ENCODE measurements at places on chromosomes 6 and 20.

- DNase-seq: no peak
Observed at GRCh38 chr6:138239774-138240173, 21.5 kb upstream of the PBOV1 start.

GRCh38 chr6:98323605-98324004 is 510.8 kb upstream of the POU3F2 start:
- no peak for DNase-seq

DNA sequence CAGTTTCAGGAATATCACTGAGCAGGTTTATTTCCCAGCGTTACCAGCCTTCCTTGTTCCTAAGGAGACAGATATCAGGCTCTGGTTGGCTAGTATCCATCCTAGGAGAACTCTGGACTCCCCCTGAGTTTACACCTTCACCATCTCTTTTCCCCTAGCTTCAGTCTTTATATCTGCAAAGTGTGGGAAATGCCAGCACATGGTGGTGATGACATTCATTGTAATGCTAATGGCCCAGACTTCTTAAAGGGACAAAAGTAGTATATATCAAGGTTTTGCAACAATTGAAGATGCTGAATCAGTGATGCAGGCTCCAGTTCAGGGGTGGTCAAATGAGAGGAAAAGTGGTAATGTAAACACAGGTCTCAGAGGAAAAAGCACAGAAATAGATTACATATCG is 224.3 kb upstream of the SYNDIG1 start:
- DNase-seq: no peak

DNA sequence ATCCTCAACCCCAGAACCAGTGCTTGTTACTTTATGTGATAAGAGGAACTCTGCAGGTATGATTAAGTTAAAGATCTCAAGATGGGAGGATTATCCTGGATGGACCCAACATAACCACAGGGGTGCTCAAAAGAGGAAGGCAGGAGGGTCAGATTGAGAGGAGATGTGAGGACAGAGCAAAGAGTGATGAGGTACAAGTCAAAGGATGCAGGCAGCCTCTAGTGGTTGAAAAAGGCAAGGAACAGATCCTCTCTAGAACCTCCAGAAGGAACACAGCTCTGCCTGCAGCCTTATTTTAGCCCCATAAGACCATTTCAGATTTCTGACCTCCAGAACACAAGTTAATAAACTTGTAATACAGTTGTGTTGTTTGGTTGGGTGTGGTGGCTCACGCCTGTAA is 41.2 kb downstream of the PDSS2 start:
- DNase-seq: no peak

- DNase-seq: no peak
Observed at GRCh38 chr6:126017668-126018067, 31.3 kb downstream of the TRMT11 start.

- DNase-seq: peak; percentile 41
Observed at GRCh38 chr20:21395666-21396598, 1.4 kb downstream of the NKX2-4 start.

GRCh38 chr6:12580290-12580689 is 136.3 kb upstream of the PHACTR1 start:
- no peak for DNase-seq
